ENCODE measurements at places on chromosomes 13 and 19.

- DNase-seq, result no peak
Measured at GRCh38 chr13:36432106-36432544, at the start of gene CCNA1. Gene CCNA1, plus strand, starts transcription at chr13:36432495. Its CDS starts 562 bp downstream, at chr13:36433057.

DNA sequence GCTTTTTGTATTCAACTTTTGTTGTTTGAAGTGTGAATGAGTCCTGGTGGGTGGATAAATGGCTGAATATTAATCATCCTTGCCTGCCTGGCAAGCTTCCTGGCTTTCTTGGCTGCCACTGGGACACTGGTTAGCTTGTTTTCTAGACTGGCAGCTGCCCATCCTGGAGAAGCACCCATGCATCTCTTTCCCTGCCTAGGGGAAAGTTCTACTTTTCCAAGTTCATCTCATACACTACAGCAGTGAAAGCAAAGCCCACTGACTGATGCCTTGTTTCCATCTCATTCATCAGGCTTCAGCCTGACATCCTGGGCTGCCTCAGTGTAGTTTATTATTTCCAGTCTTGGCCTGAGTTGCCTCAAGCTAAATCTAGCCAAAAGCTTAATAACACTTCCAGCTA, 244.8 kb downstream of the PCDH20 start:
- DNase-seq, result no peak

GRCh38 chr13:113646376-113646775, 11.6 kb downstream of the ATP4B start:
- DNase-seq, result no peak

GRCh38 chr19:7704280-7705060, 2.5 kb upstream of the FCER2 start:
- no peak for DNase-seq

DNA sequence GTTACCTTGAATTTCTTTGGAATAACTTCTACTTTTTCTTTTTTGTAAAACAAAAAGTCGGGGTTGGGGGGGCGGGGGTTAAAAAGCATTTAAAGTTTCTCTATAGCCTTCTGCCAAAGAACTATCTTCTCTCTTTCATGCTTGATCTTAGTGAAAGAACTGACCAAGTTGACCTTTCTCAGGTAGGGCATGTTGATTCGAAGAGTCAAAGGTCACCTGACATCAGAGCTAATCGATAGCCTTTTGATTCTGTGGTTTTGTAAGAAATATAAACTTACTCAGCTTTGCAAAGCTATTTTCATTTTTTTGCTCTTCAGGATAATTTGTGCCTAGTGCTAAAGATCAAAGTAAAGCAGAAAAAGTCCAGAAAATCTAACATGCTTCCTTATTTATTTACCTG, 181.5 kb downstream of the IRS2 start:
- no peak for DNase-seq

DNA sequence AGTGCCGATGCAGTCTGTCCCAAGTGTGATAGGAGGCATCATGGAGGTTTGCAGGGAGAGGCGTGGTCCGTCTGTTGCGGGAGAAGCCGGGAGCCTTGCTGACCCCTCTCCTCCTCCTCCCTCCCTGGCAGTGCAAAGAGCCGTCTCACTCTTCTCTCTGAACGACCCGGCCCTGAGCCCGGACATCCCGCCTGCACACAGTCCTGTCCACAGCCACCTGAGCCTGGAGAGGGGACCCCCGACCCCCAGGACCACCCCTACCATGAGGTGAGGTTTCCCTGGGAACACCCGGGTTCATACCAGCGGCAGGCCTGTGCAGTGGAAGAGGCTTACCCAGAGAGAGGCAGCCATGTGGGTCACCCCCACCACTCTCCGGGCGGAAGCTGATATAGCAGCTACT, 22.3 kb downstream of the DPF1 start:
- DNase-seq, result no peak

DNA sequence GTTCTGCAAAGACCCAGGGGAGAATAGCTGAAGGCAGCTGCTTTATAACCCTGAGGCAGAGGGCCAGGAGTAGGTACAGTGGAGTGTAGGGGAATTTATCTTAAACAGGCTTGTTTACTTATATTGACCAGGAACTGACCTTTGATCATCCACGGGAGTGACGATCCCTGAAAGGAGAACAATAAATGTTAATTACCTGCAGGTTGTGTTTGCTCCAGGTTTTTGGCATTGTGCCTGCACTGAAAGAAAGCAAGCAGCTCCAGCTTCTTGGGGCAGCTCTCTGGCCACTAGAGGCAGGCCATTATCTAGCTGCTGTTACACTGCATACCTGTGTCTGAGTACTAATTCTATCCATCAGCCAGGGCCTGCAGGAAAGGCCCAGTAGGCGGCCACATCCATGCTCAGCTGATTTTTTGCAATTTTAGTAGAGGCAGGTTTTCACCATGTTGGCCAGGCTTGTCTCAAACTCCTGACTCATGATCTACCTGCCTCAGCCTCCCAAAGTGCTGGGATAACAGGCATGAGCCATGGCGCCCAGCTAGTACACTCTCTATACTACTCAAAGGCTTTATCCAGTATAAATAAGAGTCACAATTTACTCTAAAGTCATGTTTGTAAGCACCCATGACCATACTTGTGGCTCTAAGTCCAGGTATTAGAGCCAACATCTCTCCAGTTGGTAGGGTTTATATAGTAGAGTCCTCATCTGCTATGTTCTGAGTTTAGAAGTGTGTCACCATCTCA, 8.5 kb upstream of the ZNF91 start:
- no peak for DNase-seq

GRCh38 chr13:111393221-111393790, 72.9 kb downstream of the TEX29 start:
- DNase-seq, result no peak

GRCh38 chr13:49410477-49410876, 33.4 kb downstream of the CAB39L start:
- no peak for DNase-seq

DNA sequence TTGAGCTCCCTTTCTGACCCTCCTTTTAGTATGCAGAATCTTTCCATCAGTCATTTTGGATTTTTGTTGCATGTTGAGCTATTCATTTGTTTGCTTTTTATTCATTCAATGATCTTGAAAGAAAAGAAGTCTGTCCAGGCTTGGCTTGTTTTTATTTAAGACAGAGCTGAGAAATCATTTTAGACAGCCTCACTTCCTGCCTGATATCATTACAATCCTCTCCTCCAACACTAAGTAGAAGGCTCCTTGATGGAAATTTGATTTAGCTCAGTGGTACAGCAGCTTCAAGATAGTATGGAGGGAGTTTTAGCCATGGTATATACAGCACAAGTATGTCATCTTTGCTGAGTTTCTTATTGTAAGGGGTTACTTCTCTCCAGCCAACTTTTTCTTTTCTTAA, 28.4 kb downstream of the MBNL2 start:
- no peak for DNase-seq

- DNase-seq, result no peak
Measured at GRCh38 chr13:75360170-75360569, 121.8 kb downstream of the TBC1D4 start.

- no peak for DNase-seq
Measured at GRCh38 chr19:27773318-27774094, 1439.4 kb downstream of the UQCRFS1 start.

DNA sequence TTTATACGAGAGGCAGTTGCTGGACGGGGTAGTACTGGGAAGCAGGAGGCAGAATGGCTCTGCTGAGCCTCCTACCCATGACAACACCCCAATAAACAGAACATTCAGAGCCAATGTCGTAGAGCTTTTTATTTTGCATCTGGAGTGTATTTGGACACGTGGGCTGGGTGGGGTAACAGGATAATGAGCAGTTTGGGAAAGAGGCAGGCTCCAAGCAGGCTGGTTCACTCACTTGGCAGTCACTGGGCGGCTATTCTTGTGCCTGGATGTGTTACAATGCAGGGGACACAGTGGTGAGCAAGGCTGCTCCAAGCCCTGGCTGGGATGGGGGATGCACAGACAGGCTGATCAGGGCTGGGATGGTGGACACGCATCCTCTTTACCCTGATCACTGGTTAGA, 9.5 kb downstream of the ACTMAP start:
- DNase-seq, result no peak

DNA sequence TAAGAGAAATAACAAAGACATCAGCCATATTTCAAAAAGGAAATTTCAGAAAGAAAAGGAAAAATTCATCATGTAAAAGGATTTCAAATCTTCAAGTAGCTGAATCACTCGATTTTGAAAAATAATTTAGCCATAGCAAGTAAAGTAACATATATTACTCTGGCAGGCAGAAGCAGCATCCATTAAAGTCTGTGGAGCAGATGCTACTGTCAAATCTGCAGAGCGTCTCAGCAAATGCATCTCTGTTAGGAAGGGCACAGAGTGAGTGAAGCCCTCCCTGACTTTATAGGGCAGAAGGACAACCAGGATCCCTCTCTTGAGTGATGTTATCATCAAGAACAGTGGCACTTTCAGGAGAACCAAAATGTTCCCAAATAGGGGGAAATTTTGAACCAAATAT, 445.5 kb downstream of the EFNB2 start:
- no peak for DNase-seq

- no peak for DNase-seq
Measured at GRCh38 chr13:91127995-91128394, 219.5 kb upstream of the MIR17HG start.

- no peak for DNase-seq
Measured at GRCh38 chr13:51323824-51324511, 15.5 kb upstream of the SERPINE3 start.

- DNase-seq, result no peak
Measured at GRCh38 chr19:39817888-39818561, 15.9 kb downstream of the DYRK1B start.

GRCh38 chr13:106186366-106187030, 349.0 kb downstream of the EFNB2 start:
- no peak for DNase-seq

DNA sequence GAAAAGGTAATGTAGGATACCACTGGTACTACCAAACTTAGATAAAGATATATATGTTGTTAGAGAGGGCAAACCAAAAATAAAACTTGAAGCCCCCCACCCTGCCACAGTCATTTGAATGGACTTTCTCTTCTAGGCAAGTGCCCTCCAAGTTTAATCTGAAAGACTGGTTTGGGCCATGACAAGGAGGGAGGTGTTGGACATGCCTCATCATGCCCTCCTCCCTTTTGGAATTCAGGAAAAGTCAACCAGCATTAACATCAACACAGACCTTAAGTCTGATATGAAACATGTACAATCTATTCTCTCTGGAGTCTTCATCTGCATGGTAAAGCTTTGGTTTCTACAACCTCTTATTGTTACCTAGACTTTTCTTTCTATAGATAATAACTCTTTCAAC, 46.3 kb upstream of the GPR12 start:
- DNase-seq, result no peak

GRCh38 chr19:55694241-55694655, 19.2 kb downstream of the EPN1 start:
- no peak for DNase-seq

DNA sequence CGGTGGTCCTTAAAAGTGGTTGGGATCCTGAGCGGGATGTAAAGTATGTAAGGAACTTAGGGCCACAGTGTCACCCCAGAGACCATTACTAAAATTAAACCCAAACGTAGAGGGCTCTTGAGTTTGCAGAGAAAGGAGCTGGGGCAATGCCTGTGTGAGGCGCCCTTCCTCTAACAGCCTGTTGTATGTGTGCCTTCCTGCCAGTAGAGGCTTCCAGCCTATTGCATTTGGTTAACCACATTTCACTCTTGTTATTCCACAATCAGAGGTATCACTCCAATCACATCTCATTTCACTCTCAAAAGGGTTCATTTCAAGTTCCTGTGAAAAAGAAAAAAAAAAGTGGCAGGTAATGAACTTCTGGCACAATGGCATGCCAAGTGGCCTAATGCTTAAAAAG, 29.4 kb downstream of the DIAPH3 start:
- no peak for DNase-seq

GRCh38 chr19:39328046-39328705, 7.5 kb upstream of the LRFN1 start:
- DNase-seq, result no peak

DNA sequence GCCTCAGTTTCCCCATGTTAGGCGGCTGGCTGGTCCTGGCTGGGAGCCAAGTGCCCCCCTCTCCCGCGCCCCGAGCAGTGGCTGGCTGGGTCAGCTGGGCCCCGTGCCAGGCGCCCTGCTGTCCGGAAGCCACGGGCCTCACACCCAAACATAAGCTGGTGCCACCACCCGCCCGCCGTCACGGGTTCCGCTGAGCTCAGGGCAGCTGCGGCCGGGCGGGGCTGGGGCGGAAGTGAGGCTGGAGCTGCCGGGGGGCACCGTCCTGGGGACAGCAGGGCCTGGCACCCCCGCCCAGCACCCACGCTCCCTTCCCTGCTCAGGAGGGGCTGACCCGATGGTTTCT, 19.3 kb downstream of the HCN2 start:
- DNase-seq, result no peak

DNA sequence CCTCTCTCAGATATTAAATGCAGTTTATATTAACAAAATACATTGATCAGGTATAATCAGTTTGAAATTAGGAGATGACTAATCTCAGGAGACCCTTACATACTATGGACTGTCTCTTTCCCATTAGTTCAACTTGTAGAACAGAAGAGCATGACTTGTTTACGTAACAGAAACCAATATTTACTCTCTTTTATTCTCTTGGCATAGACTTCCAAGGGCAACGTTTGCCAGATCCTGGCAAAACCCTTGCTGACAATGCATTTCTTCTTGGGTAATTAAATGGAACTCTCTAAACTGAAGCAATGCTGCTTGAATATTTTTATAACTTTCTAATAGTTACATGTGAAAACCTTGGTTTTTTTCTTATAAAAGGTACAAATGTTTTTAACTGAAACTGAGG, 68.3 kb upstream of the MYO16 start:
- no peak for DNase-seq

- no peak for DNase-seq
Measured at GRCh38 chr19:39557811-39558623, 18.1 kb upstream of the EID2 start.

GRCh38 chr19:2732157-2732725, 7.6 kb downstream of the SLC39A3 start:
- DNase-seq, result no peak

DNA sequence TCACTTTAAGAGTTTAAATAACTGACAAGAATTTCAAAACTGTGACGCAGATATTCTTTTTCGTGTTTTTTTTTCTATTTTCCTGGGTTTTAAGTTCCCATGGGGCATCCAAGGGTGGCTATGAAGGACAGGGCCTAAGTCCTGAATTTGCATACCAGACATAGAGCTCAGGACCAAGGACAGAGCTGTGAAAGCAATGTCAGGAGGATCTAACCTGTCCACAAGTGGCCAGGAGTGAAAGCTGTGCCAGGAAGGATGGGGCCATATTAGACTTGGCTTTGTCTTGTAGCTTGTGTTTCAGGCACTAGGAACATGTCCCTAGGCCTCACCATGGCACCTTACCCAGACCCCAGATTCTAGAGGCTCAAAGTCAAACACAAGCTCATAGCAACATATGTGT, 289.4 kb upstream of the MIR17HG start:
- no peak for DNase-seq

DNA sequence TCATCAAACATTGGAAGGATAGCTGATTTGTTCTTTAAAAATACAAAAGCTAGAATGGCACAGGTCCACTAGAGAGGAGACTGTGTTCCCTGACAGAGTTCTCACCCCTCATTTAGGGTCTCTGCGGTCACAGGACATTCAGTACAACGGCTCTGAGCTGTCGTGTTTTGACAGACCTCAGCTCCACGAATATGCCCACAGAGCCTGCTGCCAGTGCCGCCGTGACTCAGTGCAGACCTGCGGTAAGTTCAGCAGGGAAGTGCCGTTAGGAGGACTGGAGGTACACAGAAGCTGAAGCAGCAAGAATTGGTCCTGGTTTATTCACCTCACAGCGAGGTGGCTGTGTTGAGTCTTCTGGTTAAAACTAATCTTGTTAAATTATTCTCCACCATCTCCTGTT, 90.0 kb downstream of the TNFRSF19 start:
- DNase-seq, result no peak

- DNase-seq, result no peak
Measured at GRCh38 chr19:4597975-4598671, 38.6 kb upstream of the SEMA6B start.

- DNase-seq, result no peak
Measured at GRCh38 chr13:109387471-109387870, 398.9 kb downstream of the IRS2 start.

All from keratinocyte (primary cell).